ENCODE measurements at places on chromosomes 11 and 22. TPM values are rescaled to one million over a fixed set of nuclear protein-coding genes. Genes with fewer than 3 reads are reported as not detected.

DNA sequence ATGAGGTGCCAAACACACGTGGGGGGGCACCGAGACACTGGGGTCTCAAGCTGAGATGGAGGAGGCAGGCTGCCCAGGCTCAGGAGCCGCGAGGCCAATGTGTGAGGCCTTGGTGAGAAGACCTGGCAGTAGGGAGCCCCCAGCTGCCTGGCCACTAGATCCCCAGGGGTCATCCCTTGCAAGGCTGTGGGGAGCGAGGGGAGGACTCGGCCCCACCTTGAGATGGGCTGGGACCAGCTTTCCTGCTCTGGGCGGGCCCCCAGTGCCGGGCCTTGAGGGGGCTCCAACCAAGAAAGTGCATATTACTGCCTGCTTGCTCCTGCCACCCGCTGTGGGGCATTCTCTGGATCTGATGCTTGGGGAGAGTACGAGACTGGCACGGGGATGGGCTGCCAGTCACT is 107.0 kb downstream of the CTTN start:
- DNase-seq = no peak

DNA sequence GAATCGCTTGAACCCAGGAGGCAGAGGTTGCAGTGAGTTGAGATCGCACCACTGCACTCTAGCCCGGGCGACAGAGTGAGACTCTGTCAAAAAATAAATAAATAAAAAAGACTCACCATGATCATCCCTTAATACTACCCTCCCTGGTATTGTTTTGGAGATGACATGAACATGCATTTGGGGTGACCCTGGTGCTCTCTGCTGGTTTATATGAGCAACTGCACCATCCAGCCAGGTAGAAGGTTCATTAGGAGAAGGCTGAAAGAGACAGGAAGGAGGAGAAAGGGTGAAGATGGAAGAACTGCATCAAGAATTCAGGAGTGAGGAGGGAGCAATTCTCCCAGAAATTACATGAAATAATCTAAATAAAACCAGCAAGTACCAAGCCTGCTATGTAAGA is 37.8 kb downstream of the SLC5A1 start:
- DNase-seq = no peak

- DNase-seq = no peak
Measured at GRCh38 chr22:37167176-37167980, 17.7 kb upstream of the IL2RB start.

- no peak for DNase-seq
Measured at GRCh38 chr22:24587948-24588347, 4.9 kb downstream of the LRRC75B start.

GRCh38 chr11:65645710-65646109 is 7.8 kb downstream of the SIPA1 start:
- no peak for DNase-seq

DNA sequence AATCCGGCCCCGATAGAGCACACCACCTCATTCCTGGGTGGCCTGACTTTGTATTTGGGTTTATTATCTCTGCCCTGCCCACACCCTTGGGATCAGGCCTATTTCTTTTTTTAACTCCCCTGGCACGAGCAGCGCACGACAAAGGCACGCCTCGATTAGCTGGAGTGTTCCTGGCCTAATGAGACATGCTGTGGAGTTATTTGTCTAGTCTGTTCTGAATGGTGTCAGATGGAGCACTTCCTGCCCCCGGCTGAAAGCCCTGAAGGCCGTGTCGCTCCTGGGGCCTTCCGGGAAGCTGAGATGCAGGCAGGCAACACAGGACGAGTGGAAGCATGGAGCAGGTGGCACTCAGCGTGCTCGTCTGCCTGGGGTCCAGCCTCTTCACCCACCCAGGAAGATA is 47.1 kb downstream of the LARGE1 start:
- DNase-seq = no peak

- no peak for DNase-seq
Measured at GRCh38 chr11:116856423-116856822, 19.0 kb upstream of the APOA1 start.

- DNase-seq = no peak
Measured at GRCh38 chr11:114308689-114309089, 12.5 kb downstream of the NNMT start.

DNA sequence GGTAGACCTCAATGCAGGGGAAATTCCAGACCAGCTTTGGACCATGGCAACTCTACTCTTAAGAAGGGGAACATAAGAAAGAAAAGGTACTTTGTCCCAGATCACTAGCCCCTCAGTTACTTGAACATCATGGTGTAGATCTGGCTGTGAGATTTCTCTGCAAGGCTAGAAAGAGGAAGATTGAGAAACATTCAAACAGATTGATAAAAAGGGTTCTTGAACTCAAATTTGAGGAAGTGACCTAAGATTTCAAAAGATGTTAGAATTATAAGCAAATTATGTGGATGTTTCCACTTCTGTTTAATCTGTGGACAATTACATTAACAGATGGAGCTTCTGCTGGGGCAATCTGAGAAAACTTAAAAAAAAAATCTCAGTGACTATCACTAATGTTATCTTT is 21.8 kb upstream of the UPB1 start:
- DNase-seq = no peak

- DNase-seq = no peak
Measured at GRCh38 chr22:29979777-29980321, 96.9 kb downstream of the MTMR3 start.

DNA sequence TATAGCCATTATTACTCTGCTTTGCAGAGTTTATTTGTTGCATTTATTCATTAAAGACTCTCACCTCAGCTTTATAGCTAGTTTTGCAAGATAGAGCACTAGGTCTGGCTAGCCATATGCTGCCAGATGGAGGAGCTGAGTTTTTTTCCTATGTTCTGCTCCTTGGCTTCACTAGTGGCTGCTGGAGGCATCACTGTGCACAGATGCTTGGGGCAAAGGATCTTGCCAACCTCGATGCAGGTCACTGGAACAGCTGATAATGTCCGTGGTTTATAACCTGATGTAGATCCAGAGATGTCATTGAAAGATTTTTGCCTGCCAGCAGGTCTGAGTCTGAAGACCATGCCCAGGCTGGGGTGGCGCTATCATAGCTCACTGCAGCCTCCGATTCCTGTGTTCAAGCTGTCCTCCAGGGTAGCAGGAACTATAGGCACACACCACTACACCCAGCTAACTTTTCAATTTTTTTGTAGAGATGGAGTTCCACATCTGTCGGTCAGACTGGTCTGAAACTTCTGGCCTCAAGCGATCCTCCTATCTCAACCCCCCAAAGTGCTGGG is 63.2 kb downstream of the PACS1 start:
- DNase-seq = no peak

DNA sequence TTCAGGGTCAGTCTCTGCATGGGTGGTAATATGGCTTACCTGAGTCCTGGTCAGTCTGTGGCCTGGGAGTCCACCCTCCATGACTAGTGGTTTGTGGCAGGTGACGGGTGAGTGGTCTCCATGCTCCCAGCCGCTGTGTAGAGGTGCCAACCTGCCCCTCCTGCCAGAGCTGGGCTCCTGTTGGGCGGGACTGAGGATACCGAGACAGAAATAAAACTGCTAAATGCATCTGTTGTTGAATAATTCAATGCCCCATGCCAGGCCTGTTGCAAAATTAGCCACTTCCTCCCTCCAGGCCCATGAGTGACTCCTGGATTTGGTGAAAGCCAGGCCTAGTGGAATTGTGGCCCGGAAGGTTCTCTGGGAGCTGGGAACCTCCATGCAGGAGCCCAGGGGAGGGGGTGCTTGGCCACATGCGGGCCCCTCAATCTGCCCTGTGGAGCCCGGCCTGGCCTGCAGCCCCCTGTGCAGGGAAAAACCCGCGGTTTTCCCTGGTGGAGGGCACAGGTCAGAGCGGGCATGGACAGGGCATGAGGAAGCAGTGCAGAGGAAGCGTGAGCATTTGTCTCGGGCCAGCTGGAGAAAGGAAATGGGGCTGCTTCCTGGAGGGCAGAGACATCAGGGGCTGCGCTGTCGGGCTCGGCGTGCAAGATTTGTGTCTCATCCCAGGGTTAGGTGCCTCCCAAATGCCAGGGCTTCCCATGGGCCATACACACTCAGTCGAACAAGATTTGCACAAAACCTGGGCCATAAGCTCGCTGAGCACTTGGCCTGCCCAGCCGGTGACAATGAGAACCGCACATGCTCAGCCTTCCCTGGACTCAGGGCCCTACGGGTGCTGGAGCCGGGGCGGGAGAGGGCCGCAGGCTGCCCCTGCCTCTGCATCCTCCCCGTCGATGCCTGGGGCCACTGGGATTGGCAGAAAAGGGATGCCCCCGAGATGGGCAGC is 66.9 kb downstream of the KCNQ1 start:
- DNase-seq = no peak

DNA sequence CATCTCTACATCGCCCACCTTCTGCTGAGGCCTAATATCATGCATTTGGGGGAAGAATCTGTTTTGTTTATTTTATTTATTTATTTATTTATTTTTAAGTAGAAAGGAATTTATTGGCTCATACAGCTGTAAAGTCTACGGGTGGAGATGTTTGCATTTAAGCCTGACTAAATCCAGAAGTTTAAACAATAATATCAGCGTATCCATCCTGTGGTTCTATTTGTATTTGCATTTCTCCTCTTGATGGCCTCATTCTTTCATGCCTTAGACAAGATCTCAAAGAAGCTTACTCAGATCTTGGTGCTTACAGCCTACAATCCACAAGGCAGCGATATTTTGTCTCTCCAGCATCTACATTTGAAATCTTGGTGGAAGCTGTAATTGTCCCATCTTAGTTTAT is 67.1 kb upstream of the CARD18 start:
- DNase-seq = no peak

- no peak for DNase-seq
Measured at GRCh38 chr11:96391698-96392307, 2.0 kb downstream of the JRKL start.

GRCh38 chr11:12091956-12092558 is 18.3 kb upstream of the MICAL2 start:
- DNase-seq = no peak

- no peak for DNase-seq
Measured at GRCh38 chr11:112962579-112963367, 1.6 kb downstream of the NCAM1 start.

GRCh38 chr11:83480811-83481210 is 194.6 kb upstream of the CCDC90B start:
- DNase-seq = peak; percentile 46

DNA sequence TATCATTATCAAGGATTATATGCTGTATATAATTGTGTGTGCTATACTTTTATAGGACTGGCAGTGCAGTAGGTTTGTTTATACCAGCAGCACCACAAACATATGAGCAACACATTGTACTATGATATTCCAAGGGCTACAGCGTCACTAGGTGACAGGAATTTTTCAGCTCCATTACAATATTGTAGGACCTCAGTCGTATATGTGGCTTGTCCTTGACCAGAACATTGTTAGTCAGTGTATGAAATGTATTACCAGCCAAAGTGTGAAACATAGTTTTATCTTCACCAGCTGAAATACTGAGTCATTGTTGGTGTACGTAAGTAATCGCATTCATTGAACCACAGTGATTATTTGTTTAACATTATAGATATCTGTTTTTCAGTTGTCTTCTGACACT is 20.4 kb downstream of the JHY start:
- no peak for DNase-seq

GRCh38 chr22:39240831-39241793 is 3.7 kb downstream of the PDGFB start:
- DNase-seq = no peak

KCNJ11 gene
- 0.63 TPM for total RNA-seq

TRIM48 gene
- not detected for total RNA-seq

AMPD3 gene
- 5.4 TPM for total RNA-seq

CRYBB2 gene
- total RNA-seq = not detected

FOXR1 gene
- total RNA-seq = not detected

OR11H1 gene
- total RNA-seq = not detected

TUB gene
- total RNA-seq = 2.9 TPM

NXPE4 gene
- not detected for total RNA-seq

TIMM10 gene
- 89.1 TPM for total RNA-seq

C11orf86 gene
- total RNA-seq = not detected

LYVE1 gene
- total RNA-seq = not detected

Measured in epithelial cell of proximal tubule (primary cell).